ENCODE measurements at places on chromosomes 16 and 17.

- no peak for DNase-seq
These were observed 34.1 kb upstream of the CCR7 start for GRCh38 chr17:40599468-40599763.

- DNase-seq, result no peak
These were observed 183.0 kb downstream of the RAB11FIP4 start for GRCh38 chr17:31574458-31574857.

- DNase-seq, result no peak
These were observed at the start of gene C17orf78 for GRCh38 chr17:37375706-37376105. Gene C17orf78, plus strand, starts transcription at chr17:37375985. Its CDS starts 108 bp downstream, at chr17:37376093.

DNA sequence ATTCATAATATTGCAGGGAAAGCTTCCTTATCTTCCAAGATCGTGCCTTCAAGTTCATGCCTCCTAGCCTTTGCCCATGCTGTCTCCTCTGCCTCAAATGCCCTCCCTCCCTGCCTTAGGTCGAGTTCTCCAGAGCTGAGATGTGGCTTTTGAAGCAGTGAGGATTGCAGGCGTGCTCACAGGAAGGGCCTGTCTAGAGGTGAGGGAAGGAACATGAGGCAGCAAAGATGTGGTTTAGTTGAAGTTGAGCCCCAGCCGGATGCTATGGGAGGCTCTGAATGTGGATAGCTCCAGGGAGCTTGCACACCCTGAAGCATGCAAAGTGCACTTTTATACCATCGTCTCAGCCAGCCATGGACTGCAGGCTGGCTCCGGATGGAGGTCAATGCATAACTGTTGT lies 754.6 kb upstream of the EEF2KMT start:
- no peak for DNase-seq

DNA sequence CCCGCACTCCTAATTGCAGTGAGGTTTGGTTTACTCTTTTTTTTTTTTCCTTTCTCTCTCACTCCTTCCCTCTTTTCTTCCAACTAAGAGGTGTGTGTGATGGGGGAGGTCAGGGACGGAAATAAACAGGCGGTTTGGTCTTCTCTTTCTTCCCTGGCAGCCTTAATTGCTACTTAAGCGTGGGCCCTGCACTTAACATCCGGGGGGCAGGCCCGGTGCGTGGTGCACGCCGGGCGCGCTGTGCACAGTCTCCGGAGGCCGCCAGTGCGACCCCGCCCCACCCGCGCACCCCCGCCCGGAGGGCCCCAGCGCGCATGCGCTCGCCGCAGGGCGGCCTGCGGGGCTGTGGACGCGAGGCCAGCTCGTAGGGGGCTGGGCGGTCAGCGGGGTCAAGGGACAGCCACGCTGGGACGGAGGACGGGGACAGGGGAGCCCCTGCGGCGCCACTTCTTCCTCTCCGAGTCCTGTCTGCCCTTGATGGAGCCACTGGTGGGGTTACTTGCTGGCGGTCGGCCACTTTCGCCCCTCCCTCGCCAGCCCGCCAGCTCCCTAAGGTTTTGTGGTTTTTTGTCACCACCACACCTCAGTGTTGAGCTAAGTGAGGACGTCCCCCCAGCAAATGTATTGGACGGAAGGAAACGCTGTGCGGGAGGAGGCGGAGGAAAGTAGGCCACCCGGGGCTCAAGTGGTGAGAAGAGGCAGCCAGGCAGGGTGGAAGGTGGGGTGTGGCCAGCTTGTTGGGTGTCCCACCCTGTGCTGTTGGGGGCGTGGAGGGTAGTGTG lies 120.9 kb downstream of the MRM1 start:
- peak; percentile 83 for DNase-seq

- DNase-seq, result no peak
These were observed 144.7 kb upstream of the IRX3 start for GRCh38 chr16:54431041-54431996.

- no peak for DNase-seq
These were observed 63.5 kb upstream of the USP7 start for GRCh38 chr16:9027070-9027799.

GRCh38 chr17:5557990-5558389 lies 26.3 kb downstream of the NLRP1 start:
- DNase-seq, result no peak

DNA sequence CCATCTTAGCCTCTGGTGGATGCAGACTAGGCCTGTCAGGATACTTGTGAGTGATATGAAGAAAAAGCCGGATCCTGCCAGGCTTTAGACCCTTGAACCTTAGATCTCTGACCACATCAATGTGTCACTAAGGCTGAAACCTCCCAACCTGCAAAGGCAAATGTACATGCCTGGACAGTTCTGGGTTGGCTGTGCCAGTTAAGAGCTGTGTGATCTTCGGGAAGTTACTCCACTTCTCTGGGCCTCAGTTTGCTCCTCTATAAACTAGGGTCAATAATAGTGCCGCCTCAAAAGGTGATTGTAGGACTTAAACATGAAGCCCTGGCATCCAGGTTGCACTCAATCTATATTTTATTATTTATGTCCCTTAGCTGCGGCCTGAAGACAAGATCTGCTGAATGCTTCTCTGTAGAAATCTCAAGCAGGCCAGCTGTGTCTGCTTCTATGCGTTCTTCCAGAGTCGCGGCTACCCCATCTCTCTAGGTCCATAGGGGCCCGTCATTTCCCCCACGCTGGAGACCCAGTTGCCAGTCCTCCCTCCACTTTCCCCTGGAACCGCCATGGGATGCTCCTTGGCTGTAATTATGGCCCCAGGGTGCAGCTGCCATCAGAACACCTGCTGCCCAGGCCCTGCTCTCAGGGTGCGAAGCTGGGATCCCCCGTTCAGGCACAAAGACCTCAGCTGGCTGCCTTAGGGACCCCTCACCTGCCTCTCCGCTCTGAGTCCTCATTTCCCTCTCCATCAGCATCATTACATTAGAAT lies 50.2 kb downstream of the AKAP1 start:
- no peak for DNase-seq

- no peak for DNase-seq
These were observed 27.4 kb upstream of the C1QL1 start for GRCh38 chr17:44995436-44996001.

DNA sequence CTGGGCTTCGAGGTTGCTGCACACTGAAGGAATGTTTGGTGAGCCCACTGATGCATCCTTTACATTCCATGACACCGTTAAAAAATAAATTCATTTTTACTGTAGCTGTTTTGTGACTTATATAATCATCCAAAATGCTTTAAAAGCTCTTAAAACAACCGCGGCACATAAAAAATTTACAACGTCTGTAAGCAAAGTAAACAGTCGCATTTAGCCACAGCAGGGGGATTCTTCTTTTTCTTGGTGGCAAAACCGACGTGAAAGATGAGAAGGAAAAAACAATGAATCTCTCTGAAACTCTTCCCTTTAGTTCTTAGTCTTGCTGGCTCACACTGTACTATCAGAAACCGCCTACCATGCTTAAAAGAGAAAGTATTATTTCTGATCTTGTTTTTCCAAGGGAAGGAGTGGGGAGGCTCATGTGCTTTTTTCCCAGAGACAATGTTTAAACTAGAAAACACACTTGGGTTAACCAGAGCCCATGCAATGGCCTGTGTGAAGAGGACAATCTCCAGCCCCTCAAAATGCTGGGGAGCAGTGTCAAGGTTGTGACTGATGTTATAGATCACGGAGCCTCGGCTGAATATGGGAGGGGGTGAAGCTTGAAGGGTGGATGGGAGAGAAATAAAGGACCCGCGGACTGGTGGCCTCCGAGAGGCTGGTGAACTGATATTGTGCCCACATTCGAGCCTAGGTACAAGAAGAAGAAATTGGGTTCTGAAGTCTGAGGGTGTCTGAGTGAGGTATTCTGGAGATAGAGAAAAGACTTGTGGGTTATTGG lies 91.1 kb downstream of the IRF8 start:
- DNase-seq, result no peak

- DNase-seq, result no peak
These were observed 28.0 kb downstream of the LLGL2 start for GRCh38 chr17:75553295-75554110.

DNA sequence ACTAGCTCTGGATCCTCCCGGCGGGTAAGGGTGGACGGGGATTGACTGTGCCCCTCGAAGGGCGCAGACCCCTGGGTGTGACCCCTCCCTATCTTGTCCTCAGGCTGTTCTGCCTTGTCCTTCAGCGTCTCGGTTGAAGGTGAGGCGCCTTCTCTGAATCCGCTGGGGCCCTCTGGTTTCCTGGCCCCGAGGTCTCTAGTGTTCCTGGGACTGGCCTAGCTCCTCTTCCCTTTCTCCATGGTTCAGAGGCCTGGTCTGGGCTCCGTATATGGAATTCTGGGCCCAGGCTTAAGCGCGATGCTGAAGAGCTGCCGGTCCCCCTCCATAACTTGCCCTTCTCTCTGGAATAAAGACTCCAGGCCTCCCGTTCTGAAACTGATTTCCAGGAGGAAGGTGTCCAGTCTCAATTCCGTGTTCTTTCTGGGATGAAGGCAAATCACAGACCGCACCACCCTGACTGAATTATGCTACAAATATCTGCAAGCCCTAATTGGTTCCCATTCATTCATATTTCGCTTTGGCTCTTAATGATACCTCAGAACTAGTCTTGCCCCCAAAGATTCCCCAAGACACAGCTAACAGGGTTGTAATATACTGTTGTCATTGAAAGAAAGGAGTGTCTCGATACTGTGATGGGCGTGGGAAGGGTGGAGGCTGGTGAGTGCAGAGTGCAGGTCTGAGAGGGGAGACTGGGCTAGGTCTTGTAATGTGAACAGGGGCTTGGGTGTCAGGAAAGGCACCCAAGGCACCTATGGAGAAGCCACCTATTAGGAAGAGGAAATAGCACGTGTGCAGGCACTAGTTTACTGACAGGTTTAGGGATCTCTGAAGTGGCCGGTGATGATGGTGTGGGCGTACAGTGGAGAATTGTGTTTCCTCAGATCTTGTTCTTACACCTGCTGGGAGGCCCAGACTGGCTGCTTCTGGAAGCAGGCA lies 851 bp downstream of the EDC4 start:
- peak; percentile 8 for DNase-seq

DNA sequence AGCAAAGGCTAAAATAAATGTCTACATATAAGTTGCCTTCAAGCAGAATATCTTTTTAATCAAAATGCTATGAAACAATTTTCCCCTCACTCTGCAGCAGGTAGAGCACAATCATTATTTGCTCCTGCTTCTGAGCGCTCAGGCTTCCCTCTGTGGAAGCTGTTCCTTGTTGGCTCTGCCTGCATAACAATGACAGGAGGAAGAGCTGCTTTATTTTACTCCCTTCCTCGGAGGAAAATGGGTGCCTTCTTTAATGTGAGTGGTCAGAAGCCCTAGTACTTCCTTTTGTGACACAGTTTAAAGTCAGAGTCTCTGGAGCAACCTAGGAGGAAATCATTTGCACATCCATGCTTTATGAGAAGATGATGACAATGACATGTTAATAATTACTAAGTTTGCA lies 492.1 kb downstream of the CDH8 start:
- DNase-seq, result no peak

DNA sequence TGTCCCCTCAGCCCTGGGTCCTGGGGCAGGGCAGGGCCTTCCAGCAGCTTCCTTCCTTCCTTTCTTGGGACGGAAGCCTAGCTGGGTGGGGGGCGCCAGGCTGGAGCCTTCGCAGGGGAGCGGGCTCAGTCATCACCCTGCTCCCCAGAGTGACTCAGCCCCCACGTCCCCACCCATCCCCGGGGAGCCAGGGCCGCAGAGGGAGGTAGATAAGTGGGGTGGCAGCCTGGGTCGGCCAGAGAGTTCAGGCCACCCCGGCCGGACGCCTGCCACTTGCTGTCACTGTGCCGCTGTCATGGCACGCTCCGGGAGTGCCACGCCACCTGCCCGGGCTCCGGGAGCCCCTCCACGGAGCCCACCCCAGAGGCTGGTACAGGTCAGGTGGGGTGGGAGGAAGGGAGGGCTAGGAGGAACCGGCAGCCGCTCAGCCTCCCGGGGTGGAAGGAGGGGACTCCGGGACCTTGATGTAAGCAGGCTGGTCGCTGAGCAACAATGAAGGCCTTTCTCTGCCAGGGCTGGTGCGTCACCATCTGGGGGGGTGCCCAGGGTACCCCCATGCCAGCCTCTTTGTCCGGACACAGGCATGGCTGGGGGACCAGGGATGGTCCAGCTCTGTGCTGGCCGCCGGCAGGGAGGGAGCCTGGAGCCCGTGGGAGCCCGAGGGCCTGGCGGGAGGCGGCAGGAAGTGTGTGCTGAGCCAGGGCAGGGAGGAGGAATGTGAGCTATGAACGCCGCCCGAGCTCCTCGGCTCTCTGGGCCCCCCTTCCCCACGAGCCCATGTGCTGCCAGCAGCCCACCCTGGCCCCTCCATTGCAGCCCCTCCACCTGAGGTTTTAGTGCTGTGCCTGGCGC lies 6.6 kb downstream of the NHERF2 start:
- DNase-seq, result no peak

GRCh38 chr17:38743556-38744171 lies 4.5 kb downstream of the PCGF2 start:
- DNase-seq, result no peak

GRCh38 chr17:20145567-20145966 lies 136.4 kb downstream of the SPECC1 start:
- DNase-seq, result no peak

- DNase-seq, result no peak
These were observed 22.2 kb upstream of the ADCY7 start for GRCh38 chr16:50244140-50244503.

All from activated naive CD8-positive, alpha-beta T cell treated with anti-CD3 and anti-CD28 coated beads, Interleukin-2, amount 50 U/mL, for 24 hours (primary cell).